ENCODE measurements at places on chromosomes 5 and 9. TPM values are rescaled to one million over a fixed set of nuclear protein-coding genes. Genes with fewer than 3 reads are reported as not detected.

Gene RLN2
- total RNA-seq: not detected

Gene SCAI
- 6.0 TPM for total RNA-seq

Gene ANGPTL2
- total RNA-seq: 55.2 TPM

Gene LCN2
- total RNA-seq: 85.5 TPM

GRCh38 chr5:54518146-54518817 lies 723 bp downstream of the SNX18 start:
- DNase-seq: peak; percentile 51

- no peak for DNase-seq
These were observed 32.3 kb upstream of the EQTN start for GRCh38 chr9:27329291-27329690.

- DNase-seq: no peak
These were observed 85.6 kb downstream of the MACROH2A1 start for GRCh38 chr5:135313405-135313804.

Data from mucosa of gallbladder (tissue), 1 donor.